ENCODE measurements at places on chromosomes 2 and 18.

GRCh38 chr18:76480913-76481312, 14.1 kb downstream of the ZNF516 start:
- no peak for DNase-seq

DNA sequence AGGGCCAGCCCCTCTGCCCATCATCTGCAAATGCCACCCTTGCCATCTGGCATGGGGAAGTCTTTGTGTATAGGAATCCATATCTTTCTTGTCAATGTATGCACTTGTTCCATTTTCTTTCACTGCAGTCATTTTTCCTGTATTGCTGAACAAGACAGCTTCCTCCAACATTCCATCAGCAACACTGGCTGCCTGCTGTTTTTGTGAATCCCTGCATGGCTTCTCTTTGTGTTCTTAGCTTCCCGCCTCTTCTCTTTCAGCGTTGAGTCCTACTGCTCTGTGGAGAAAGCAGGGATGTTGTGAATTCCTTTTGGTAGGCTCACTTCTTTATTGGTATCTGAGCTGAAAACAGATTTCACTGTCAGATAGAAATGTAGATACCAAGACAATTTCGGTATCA, 150.0 kb downstream of the LPIN1 start:
- no peak for DNase-seq

DNA sequence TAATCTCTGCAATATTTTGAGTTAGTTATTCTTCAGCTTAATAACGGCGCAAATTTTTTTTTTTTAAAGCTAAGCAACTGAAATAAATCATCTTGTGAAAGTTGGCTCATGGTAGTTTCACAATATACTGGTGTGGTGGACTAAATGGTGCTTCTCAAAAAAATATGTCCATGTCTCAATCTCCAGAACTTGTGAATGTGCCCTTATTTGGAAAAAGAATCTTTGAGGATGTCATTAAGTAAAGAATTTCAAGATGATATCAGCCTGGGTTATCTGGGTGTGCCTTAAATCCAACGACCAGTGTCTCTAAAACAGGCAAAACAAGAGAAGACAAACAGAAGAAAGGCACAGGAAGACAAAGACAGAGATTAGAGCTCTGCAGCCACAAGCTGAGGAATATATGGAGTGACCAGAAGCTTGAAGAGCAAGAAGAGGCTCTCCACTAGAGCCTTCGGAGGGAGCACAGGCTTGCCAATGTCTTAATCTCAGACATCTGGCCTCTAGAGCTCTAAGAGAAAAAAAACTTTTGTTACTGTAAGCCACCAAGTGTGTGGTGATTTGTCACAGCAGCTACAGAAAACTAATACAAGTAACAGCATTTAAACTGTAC, 71.4 kb downstream of the HNMT start:
- no peak for DNase-seq

DNA sequence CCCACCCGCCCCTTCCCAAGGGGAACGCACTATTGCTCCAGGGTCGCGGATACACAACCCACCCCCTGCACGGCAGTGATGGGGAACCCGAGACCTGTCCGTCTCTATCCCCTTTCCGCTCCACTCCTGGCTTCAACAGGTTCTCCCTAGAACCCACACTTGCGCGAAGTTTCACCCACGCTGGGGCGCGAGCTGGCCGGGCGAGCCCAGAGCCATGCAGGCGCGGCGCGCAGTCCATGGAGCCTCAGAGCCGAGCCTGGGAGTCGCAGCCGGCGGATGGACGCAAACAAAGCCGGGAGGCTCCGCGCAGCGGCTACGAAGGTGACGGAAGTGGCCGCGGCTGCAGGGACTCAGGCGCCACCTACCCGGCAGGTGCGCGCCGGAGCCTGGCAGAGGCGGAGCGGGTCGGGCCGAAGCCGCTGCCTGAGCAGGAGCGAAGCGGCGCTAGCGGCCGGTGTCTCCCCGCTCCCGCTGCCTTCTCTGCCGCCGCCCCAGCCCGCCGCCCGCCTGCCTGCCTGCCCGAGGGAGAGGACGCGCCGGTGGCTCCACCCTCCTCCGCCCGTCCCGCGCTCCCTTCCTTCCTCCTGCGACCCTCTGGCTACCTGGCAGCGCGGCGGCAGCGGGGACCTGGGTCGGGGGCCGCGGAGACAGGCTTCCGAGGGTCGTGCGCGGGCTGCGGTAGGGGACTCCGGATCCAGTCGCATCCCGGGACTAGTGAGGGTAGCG, 14.0 kb downstream of the ALPG start:
- no peak for DNase-seq

- no peak for DNase-seq
Measured at GRCh38 chr2:741195-741496, 63.9 kb upstream of the TMEM18 start.

DNA sequence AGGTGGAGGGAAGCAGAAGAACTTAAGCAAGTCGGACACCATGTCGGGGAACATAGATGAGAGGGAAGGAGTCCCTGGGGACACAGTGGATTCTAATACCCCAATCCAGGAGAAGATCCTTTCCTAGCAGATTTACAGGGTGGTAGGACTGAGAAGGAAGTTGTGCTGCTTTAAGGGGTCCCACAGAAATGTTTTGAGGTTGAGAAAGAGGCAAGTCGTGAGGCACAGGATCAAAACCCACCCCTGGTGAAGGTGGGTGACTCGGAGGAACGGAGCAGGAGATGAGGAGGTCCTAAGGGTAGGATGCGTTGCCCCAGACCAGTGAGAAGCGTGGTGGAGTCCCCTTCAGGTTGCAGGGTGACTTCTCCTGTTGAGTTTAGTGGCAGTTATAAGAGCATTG, 32.7 kb downstream of the DCDC2C start:
- DNase-seq, result no peak

- no peak for DNase-seq
Measured at GRCh38 chr2:147603876-147604275, 241.0 kb upstream of the ACVR2A start.
